ENCODE measurements at places on chromosomes 3 and 15.

DNA sequence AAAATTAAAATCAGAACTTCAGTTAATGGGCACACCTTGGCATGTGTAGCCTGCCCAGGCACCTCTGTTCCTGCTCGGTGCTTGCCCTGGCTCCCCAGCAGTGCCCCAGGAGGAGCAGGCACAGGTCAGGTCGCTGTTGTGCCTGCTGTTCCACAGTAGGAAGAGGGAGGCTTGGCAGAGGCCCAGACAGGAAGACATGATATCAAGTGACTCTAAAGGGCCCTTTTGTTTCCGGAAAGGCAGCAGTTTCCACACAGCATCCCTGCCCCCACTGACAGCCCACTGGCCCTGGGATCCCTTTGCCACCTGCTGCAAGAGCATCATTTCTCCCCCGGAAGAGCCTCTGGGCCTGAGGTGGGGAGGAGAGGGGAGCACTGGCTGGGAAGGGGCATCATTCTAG, 40.5 kb upstream of the HES1 start:
- peak; percentile 25 for DNase-seq

DNA sequence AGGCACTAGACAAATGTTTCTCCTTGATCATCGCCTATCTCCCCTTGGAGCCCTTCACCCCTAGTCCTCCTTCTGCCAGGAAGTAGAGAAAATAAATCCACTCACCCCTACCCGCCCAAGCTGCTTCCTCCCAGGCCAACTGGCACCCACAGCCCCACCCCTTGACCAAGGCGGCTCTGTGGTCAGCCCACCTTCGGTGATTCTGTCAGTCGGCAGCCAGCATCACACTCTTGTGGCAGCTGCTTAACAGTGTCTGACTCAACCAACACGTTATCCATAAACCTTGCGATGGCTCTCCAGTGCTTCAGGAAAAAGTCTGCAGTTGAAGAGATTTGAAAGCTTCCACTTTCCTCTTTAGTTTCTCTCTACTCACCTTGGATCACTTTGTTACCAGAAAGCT, 7.6 kb downstream of the SHF start:
- DNase-seq, result no peak

GRCh38 chr3:39752751-39753150, 56.7 kb upstream of the MYRIP start:
- no peak for DNase-seq

DNA sequence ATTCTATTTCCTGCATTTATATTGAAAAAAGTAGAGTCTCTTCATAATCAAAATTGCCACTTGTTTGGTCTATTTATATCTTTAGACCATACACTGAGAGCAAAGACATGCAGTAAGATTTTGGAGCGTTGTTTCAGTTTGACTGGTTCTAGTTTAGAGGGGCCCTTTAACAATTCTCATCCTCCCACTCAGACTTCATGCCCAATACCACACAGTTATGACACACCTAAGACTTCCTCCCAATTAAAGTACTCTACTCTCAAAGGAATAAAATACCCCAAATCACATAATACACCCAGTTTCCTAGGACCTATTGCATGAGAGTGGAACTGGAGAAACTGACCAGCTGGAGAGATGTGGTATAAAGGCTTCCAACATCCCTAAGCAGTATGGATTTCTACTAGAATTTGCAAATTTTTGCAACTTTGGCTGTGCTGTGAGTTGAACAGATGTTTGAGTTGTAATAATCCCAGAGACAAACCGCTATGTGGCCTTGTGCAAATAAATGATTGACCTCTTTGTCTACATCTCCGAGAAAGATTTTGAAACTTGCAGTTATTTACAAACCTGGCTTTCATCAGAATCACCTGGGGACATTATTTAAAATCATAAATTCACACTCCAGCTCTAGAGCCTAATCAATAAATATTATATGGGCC, 170.0 kb upstream of the ROBO2 start:
- no peak for DNase-seq

GRCh38 chr15:75358771-75359536, 9.5 kb downstream of the MAN2C1 start:
- no peak for DNase-seq

- no peak for DNase-seq
These were observed 20.4 kb downstream of the H1-8 start for GRCh38 chr3:129563332-129563731.

- DNase-seq, result no peak
These were observed 38.6 kb upstream of the TOPBP1 start for GRCh38 chr3:133700351-133700750.

DNA sequence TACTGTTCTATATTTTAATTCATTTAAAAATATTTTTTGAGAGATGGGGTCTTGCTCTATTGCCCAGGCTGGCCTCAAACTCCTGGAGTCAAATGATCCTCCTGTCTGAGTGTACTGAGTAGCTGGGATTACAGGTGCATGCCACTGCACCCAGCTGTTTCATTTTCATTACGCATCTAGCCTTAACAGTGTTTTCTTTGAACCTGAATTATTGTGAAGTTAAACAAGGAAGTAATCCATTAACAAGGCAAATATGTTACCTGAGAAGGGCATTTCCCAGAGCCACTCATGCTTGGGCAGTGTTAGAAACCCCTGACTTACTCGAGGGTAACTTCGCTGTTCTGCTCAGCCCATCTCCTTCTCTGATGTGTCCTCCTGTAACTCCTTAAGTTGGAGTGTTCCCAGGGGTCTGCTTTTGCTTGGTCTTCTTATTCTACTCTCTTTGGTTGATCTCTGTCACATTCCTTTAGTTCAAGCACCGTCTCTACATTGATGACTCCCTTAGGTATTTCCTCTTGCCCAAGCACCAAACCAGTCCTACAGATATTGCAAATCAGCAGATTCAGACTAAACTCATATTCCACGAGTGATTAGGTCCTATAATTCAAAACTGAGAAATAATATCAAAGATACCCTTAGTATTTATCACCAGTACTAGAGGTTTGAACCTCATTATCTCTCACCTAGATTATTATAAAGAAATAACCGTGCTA, 107.9 kb downstream of the STAC start:
- DNase-seq, result no peak

- no peak for DNase-seq
These were observed 101.1 kb downstream of the DAPK2 start for GRCh38 chr15:63945007-63945788.

DNA sequence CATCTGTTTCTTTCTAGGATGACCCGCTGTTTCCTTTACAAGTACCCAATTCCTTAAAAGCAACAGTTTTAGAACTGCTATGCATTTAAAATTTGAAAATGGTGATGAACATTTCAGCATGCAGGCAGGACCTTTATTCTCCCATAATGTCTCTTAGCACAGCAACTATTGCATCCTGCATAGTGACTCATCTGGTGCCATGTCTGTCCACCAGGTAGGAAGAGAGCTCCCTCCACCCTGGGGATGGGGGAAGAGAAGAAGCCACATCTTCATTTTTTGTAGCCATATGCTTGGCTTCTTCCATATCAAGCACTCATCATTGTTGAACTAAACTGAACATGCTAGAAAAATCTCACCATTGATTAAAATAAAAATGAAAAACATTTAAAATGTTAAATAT, 9.9 kb downstream of the GPR15 start:
- no peak for DNase-seq

GRCh38 chr3:195040094-195040493, 230.9 kb downstream of the XXYLT1 start:
- no peak for DNase-seq

GRCh38 chr3:128559486-128560225, 66.7 kb upstream of the GATA2 start:
- DNase-seq, result no peak

GRCh38 chr3:182704926-182705325, 88.4 kb upstream of the ATP11B start:
- no peak for DNase-seq

DNA sequence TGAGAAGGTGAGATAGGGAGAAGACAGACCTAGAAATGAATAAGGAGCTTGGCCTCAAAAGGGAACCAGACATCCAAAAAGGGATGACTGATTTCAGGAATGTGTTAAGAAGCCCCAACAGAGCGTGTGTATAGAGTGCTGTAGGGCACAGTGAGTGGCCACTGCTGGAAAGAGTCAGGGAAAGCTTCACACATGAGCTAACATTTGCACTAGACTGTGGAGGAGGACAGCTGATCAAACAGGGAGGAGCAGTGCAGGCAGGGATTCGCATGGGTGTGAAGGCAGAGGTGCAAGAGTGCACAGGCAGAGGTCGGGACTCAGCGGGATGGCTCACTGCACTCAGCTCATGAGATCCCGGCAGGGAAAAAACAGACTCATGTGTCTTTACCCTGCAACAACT, 61.8 kb downstream of the NPTN start:
- DNase-seq, result peak; percentile 18

DNA sequence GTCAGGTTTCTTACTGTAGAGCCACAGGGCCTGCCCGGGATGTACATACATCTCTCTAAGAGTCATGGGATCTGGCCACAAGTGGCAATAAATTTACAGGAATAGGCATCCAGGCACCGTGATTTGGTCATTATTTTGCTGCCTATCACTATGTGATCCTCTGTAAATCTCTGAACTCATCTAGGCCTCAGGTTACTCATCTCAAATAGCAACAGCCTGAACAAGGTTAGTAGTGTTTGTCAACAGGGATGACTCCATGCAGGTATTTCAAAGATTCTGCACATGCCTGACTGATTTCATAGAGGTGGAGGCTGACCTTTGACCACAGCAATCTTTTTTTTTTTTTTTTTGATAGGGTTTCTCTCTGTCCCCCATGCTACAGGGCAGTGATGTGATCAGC, 88.8 kb upstream of the TBL1XR1 start:
- no peak for DNase-seq

- no peak for DNase-seq
These were observed 35.8 kb downstream of the SETD2 start for GRCh38 chr3:47128137-47128536.

DNA sequence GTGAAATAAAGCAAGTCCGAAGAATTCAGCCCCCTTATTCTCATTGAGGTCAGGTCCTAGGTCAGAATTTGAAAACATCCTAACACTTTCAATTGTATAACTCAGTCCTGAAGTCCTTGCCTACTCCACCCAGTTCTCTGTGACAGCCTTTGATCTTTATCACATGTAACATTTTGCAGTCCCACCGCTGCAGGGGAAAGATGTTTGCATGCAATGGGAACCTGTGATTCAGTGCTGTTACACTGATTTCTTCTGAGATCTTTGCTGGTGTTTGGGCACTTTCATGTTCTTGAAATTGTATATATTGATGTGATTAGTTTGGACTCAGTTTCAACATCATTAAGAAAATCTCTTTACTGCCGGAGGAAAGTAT, 18.0 kb upstream of the SECISBP2L start:
- DNase-seq, result no peak

DNA sequence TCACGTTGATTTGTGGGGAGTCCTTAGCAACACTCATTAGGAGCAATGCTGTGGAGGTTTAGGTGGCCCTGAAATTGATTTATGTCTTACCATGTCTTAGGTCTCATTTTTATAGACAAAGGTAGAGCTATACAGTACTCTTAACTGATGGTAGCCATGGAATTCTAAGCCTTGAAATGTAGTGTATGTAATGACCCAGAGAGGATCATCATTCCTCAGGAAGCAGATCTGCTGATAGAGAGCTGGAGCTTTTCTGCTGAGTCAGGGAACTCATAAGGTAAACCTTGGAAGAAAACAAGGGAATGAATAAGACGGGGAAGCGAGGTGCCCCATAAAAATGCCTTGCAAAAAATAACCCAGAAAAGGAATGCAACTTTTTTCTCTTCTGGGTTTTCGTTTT, 34.0 kb upstream of the ZNF639 start:
- no peak for DNase-seq

GRCh38 chr3:71907996-71908395, 123.0 kb upstream of the PROK2 start:
- DNase-seq, result no peak

- no peak for DNase-seq
These were observed 96.0 kb downstream of the CCNL1 start for GRCh38 chr3:157063926-157064325.

GRCh38 chr3:71304684-71305083, 278.8 kb downstream of the FOXP1 start:
- no peak for DNase-seq

GRCh38 chr3:54034971-54035370, 87.4 kb upstream of the CACNA2D3 start:
- DNase-seq, result no peak

DNA sequence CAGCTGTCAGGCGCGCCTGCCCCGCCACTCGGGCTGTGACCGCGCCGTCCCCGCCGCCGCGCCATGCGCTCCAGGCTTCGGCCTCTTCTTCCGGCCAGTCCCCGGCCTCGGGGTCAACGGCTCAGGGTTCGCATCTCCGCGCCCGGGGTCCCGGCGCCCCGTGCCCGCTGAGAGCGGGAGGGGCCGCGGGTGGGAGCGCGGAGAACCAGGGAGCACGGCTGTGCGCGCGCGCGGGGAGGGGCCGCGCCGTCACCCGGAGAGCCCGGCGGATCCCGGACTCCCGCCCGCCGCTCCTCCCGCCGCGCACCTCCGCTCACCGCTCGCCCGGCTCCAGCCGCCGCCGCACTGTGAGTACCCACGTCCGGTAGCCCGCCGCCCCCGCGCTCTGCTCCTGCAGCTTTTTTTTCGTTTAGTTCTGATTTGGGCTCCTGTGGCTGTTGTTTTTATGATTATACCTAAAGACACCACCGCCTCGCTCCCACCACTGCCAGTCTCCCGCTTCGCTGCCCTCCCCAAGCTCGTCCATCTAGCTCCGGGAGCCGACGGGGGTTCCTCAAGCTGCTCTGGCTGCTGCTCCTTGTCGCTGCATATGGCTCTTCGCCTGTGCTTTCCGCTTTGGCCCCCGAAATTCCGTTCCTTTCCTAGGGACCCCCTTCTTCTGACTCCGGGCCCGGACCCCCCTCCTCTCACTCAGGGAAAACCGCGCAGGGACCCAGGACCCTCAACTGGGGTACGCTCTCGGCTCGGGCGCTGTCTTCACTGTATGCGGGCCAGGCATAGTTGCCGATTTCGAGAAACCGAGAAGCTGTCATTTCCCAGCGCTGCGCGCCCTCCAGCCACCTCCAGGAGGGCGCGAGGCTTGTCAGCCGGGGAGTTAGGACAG, 1.8 kb upstream of the SKOR1 start:
- no peak for DNase-seq

DNA sequence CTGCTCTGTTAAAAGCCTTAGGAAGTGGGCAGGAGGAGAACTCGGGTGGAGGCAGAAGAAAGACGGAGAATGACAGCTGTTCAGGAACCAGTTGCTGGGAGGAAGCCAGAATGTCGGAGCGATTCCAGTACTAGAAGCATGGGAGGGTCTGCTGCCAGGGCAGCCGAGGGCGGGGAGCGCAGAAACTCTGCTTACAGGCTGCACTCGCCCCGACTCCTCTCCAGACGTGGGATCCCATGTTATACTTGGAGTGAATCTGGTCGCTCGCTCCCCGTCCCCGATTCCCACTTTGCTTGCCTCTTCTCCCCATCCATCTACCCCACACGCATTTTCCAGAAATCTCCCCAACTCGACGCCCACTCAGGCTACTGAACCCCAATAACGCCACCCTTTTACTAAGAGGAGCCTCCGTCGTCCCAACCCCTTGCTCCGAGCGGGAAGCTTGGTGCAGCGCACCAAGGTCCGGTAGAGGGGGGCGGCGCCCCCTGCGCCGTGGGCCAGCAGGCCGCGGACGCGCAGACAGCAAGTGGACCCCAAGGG, 665 bp downstream of the GATM start:
- no peak for DNase-seq

GRCh38 chr3:21484828-21485144, 266.2 kb downstream of the ZNF385D start:
- DNase-seq, result no peak

All from NCI-H2081 treated with DMSO at 0.1 percent for 48 hours (cell line).